Ecto neural progenitor cell (in vitro differentiated cells): ENCODE measurements at places on chromosomes 6 and 20.

DNA sequence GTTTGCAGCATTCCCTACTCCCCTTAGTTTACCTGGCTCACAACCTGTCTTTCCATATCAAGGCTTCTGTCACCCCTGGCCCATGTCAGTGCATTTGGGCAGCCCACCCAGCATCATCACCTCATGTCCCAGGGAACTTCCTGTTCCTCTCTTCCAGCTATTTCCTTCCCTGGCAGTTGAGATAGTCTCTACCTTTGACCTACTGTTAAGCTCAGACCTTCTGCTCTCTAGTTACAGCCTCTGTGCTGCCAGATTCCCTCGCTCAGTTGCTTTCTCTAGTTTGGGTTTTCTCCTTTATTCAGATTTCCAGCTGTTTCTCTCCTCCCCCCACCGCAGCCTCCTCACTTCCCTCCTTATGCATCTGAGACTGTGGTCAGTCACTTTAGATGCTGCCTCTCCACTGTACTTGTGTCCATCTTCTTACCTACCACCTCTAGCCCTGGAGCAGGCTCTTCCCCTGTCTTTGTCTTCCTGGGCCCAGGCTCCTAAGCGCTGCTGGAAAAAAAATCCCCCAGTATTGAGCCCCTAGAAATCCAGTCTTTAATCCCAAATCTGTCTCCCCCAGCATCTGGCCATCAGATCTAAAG lies 16.3 kb downstream of the PTPN1 start:
- no peak for DNase-seq

DNA sequence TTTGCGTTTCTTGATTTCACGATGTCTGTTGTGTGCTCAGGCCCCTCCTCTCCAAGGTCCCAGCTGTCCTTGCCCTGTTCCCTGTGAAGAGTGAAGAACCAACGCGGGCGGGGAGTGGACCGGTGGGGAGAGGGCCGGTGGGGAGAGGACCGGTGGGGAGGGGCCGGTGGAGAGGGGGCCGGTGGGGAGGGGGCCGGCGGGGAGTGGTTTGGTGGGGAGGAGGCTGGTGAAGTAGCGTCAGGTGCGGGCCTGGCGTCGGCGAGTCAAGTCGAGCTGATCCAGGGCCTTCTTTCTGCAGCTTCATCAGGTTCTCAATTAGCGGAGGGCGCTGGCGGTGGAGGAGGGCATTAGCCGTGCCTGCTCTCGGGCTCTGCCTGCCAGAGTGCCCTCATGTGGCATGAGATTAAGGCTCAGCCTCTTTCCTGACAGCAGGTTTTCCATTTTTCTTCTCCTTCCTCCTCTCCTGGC lies 21.2 kb upstream of the BHLHE23 start:
- DNase-seq, result no peak

DNA sequence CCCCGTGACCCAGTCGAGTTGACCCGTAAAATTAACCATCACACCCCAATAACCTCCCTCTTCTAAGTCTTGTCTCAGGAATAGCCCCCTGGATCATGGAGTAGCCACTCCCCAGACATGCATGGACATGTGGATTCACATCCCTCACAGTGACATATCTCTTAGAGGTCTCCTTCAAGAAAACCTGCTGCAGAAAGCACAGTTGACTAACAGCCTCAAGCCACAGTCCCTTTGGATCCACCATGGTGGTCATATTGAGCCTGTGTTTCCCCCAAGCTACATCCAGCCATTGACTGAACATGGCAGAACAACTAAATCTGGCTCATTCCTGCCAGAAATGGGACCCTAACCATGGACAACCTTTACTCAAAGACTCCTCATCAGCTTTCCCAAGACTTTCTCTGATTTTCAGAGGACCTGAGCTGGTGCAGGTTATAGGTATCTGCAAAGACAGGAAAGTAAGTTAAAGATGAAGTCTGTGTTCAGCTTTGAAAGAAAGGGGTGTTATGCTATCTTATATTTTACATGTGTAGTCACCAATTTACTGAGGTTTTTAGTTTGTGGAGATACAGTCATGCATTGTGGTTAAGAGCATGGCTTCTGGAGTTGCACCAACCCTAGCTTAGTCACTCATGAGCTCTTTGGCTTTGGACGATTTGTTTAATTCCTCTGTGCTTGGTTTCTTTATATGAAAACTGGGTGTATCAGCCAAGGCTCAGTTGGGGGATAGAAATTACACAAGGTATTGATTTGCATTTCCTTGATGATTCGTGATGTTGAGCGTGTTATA lies 219.1 kb downstream of the MYLK4 start:
- DNase-seq, result no peak

DNA sequence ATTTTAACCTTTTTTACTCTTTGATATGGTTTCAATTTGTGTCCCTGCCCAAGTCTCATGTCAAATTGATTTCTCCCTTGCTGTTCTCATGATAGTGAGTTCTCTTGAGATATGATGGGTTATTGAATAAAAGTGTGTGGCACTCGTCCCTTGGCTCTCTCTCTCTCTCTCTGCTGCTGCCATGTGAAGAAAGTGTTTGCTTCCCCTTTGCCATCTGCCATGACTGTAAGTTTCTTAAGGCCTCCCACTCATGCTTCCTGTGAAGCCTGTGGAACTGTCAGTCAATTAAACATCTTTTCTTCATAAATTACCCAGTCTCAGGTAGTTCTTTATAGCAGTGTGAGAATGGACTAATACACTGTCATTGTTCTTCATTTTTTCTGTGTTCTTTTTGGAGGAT lies 48.5 kb downstream of the LIN28B start:
- DNase-seq, result no peak

DNA sequence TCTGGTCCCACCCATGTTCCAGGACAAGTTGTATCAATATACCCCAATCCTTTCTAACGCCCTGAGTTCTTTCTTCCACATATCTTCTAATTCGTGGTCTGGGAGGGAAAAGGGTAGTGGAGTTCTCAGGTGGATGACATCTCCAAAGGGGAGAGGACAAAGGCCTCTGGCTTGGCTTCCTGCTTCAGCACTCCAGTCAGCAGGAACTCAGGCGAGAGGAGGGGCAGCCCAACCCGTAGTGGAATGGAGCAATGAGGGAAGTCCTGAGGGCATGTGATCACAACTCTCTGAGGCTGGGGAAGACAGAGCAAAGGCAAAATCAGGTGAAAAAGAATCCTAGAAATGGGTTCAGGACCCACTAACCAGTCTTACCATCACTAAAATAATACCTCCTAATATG lies 9.6 kb upstream of the NRM start:
- DNase-seq, result no peak
